ENCODE measurements at places on chromosomes 7 and 10.
A peak's percentile ranks its signal among the peaks of the same experiment; 100 is the strongest.

DNA sequence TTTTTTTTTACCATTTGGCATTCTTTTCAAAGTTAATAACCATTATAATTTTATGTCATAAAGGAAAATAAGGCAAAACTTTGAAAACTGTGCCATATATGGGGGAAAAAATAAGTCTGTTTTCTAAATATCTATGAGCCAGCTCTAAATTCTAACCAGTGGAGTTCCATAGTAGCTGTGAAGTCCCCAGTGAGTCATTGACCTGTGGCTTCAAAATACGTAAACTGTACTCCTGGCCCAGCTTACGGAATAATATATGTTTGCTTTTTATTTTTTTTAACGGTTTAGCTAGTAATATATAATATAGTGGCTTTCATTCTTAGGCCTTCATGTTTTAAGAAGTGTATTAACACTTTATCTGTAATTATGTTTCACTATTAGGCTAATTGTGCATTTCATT lies 20.5 kb downstream of the ZRANB1 start:
- peaks cover 14% of the 10 kb centered on the region for H3K36me3 ChIP-seq
- no peak for DNase-seq
- H3K4me1 ChIP-seq = peaks cover 20% of the 10 kb centered on the region
- H3K27me3 ChIP-seq = no peaks in the 10 kb centered on the region
- H3K4me3 ChIP-seq = no peak overlapping the region

DNA sequence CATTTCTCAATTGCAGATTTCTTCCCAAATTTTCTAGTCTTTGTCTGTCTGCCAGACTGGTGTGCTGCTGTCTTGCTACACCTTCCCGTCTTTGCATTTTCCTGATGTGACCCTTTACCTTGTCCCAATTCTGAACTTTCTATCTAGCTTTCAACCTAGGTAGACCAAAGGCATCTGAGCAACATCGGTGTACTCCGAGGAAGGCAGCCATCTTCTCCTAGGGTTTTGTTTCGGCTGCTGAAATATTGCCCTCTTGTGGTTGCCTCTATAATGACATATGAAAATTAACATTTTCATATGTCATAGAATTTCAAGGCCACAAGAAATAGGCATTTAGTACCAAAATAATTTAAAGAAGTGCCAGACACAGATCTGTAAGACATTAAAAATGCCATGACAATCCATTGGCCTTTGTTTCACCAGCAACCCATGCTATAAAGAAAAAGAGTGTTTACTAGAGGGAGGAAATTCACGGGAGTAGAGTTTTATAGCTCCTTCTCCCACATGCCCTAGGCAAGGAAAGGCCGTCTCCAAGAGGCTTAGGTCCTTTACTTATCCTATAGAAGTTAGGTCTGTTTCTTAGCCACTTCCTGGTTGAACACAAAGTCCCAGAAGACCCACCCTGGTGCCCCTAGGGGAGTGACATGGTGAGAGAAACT lies 23.4 kb downstream of the OR9A2 start:
- H3K4me1 ChIP-seq = peaks cover 8% of the 10 kb centered on the region
- DNase-seq = peak; percentile 21
- peak overlapping the region; percentile 84 for H3K27ac ChIP-seq
- no peaks in the 10 kb centered on the region for H3K36me3 ChIP-seq
- H3K27me3 ChIP-seq = no peaks in the 10 kb centered on the region
- peak overlapping the region; percentile 84 for H3K4me3 ChIP-seq

DNA sequence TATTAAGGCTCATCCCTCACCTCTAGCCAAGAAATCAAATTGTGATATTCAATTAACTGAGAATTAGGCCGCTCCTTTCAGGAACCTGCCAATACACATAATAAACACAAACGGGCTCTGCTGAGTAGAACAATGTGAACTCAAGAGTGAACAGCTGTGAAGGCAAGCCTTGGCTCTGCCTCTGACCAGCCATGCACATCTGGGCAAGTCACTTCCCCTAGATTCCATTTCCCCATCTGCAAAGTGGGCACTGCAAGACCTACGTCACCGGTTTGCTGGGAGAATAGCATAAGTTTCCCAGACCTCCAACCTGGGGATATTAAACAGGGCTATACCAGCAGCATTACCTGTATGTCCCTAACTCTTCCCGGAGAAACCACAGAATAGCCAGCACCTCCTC lies 355.2 kb downstream of the TNS3 start:
- no peaks in the 10 kb centered on the region for H3K36me3 ChIP-seq
- DNase-seq = no peak
- peaks cover 12% of the 10 kb centered on the region for H3K27me3 ChIP-seq
- no peak overlapping the region for H3K27ac ChIP-seq
- H3K4me3 ChIP-seq = no peak overlapping the region

- H3K27ac ChIP-seq = no peak overlapping the region
- H3K4me3 ChIP-seq = no peak overlapping the region
- H3K36me3 ChIP-seq = no peaks in the 10 kb centered on the region
- no peaks in the 10 kb centered on the region for H3K4me1 ChIP-seq
- no peaks in the 10 kb centered on the region for H3K27me3 ChIP-seq
- no peak for DNase-seq
Measured at GRCh38 chr7:135074096-135074495, 73.8 kb upstream of the TMEM140 start.

GRCh38 chr7:102992509-102992937 lies 79.7 kb downstream of the LRRC17 start:
- H3K4me1 ChIP-seq = peaks cover 5% of the 10 kb centered on the region
- no peak overlapping the region for H3K27ac ChIP-seq
- H3K4me3 ChIP-seq = no peak overlapping the region
- no peak for DNase-seq

- peaks cover 14% of the 10 kb centered on the region for H3K36me3 ChIP-seq
- H3K4me1 ChIP-seq = peaks cover 6% of the 10 kb centered on the region
- no peaks in the 10 kb centered on the region for H3K27me3 ChIP-seq
- DNase-seq = no peak
- no peak overlapping the region for H3K4me3 ChIP-seq
- H3K27ac ChIP-seq = peak overlapping the region; percentile 26
Measured at GRCh38 chr7:151608031-151608551, 88.4 kb upstream of the RHEB start.

- DNase-seq = no peak
- no peaks in the 10 kb centered on the region for H3K4me1 ChIP-seq
- no peak overlapping the region for H3K4me3 ChIP-seq
- no peaks in the 10 kb centered on the region for H3K36me3 ChIP-seq
Measured at GRCh38 chr7:39217783-39218182, 240.1 kb downstream of the POU6F2 start.

- no peaks in the 10 kb centered on the region for H3K36me3 ChIP-seq
- H3K27ac ChIP-seq = no peak overlapping the region
- no peak overlapping the region for H3K4me3 ChIP-seq
- no peaks in the 10 kb centered on the region for H3K4me1 ChIP-seq
- no peaks in the 10 kb centered on the region for H3K27me3 ChIP-seq
- DNase-seq = no peak
Measured at GRCh38 chr10:114208351-114208750, 29.2 kb downstream of the TDRD1 start.

- H3K27ac ChIP-seq = no peak overlapping the region
- no peaks in the 10 kb centered on the region for H3K36me3 ChIP-seq
- no peak overlapping the region for H3K4me3 ChIP-seq
Measured at GRCh38 chr7:13792208-13792607, 197.3 kb downstream of the ETV1 start.

GRCh38 chr10:84581976-84582375 lies 253.6 kb downstream of the CCSER2 start:
- H3K27ac ChIP-seq = no peak overlapping the region
- no peak for DNase-seq
- no peaks in the 10 kb centered on the region for H3K4me1 ChIP-seq
- no peak overlapping the region for H3K4me3 ChIP-seq
- H3K36me3 ChIP-seq = no peaks in the 10 kb centered on the region

DNA sequence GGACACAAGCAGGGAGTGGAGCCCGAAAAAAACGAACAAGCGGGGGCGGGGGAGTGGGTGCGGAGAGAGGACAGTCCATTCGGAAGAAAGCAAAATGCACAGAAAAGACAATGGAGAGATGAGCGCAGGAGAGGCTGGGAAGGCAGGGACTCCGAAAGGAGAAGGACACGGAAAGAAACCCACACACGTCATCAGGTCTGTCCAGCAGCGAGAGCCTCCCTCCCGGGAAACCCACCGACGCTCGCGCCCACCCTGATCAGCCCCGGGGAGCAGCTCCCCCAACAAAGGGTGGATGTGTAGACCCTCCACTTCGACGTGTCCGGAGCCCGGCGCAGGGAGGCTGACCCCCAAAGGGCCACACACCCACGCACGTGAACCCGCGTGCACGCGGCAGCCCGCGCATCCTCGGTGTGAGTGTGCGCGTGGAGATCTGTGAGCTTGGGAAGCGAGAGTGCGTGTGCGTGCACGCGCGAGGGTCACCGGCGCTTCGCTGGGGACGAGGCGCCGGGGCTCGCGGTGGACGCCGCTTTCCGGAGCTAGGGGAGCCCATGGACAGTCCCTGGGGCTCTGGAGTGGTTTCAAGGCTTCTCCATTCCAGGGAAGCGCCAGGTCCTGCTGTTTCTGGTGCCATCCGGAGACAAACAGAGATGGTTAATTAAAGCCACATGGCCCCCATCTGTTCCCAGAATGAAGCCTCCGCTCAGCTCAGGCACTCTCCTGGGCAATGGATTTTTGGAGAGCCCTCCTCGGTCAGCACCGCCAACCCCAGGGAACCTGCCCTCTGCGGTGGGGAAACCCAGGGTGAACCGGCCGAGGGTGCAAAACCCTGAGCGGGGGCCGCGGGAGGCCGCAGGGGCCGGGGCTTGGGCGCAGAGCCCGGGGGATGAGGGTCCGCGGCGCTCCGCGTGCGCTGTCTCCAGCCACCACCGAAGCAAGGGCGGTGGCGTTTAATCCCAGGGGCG lies 916 bp downstream of the LAMB1 start:
- no peaks in the 10 kb centered on the region for H3K36me3 ChIP-seq
- no peak for DNase-seq
- H3K4me1 ChIP-seq = peaks cover 14% of the 10 kb centered on the region
- peak overlapping the region; percentile 34 for H3K27ac ChIP-seq

- DNase-seq = no peak
- H3K27me3 ChIP-seq = no peaks in the 10 kb centered on the region
- H3K4me3 ChIP-seq = no peak overlapping the region
- H3K27ac ChIP-seq = no peak overlapping the region
- peaks cover 17% of the 10 kb centered on the region for H3K36me3 ChIP-seq
Measured at GRCh38 chr7:37269711-37270508, 178.8 kb downstream of the ELMO1 start.

- no peak overlapping the region for H3K27ac ChIP-seq
- DNase-seq = peak; percentile 9
- no peaks in the 10 kb centered on the region for H3K4me1 ChIP-seq
- H3K36me3 ChIP-seq = no peaks in the 10 kb centered on the region
- H3K4me3 ChIP-seq = no peak overlapping the region
Measured at GRCh38 chr10:97882142-97883091, 32.8 kb downstream of the GOLGA7B start.

DNA sequence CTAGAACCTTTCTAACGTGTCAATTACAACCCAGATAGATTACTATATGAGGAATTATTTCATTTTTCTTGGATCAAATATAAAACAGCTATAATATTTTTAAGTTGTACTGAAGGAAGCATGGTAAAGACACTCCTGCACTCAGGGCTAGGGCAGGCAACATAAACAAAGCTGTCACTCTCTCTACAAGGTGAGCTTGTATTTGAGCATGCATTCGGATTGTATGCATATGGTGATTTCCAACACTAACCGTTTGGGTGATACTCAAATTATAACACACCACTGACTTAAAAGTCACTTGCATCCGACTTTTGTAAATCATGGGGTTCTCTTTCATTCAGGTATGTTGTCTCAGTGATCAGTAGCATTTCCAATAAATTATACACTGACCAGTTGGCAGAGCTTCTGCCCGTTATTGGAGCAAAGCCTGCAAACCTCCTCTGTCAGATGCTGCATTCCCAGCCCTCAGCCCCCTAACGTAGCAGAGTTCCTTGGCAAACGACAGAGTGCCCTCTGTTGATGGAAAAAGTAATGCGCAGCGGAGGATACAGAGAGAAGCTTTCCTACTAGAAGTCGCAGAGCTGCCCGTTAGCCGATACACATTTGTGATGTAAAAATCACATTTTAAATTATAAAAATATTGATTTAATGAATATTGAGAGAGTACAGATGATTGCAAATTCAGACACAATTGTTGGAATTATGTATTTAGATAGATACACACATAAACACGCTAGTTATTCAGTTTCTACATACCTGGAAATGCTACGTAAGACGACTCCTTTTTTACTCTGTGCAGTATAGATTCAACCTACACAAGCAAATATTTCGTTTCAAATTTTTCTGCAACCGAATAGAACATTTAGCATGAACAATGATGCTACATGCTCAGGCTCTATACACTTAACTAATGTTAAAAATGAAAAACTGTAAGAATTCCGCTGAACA lies 173.9 kb upstream of the SP4 start:
- H3K27me3 ChIP-seq = peaks cover 29% of the 10 kb centered on the region
- H3K36me3 ChIP-seq = no peaks in the 10 kb centered on the region
- no peak overlapping the region for H3K27ac ChIP-seq
- DNase-seq = peak; percentile 4

DNA sequence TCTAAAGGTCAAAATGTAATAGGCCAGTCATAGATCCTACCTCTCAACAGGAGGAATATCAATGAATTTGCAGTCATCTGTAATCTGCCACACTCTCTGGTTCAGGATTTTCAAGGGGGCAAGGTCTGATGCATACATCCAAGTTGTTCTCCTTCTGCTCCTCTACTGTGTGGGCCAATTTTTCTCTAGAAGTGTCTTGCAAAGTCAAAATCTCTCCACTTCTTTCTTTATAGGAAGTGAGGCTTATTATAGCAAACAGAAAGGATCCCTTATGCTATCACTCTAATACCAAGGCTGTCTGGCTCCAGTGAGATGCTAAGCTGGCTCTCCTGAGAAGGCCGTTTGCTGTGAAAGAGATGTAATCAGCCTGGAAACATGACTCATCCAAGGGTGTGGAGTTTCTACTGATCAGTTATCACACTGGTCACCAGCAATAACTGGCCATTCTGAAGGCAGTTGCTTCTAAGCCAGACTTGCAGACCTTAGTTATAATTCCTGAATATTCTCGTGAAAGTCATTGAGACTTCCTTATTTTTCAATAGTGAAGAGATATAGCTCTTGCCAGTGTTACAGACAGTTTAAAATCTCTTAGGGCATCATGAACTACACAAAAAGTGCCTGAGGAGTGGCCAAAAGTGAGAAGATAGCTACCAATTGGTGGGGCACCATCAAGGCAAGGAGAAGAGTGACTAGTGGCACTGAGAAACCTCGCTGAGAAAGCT lies 43.2 kb upstream of the LRGUK start:
- no peak for DNase-seq
- H3K27me3 ChIP-seq = no peaks in the 10 kb centered on the region
- H3K27ac ChIP-seq = no peak overlapping the region
- peaks cover 9% of the 10 kb centered on the region for H3K36me3 ChIP-seq
- H3K4me1 ChIP-seq = peaks cover 7% of the 10 kb centered on the region
- H3K4me3 ChIP-seq = no peak overlapping the region

DNA sequence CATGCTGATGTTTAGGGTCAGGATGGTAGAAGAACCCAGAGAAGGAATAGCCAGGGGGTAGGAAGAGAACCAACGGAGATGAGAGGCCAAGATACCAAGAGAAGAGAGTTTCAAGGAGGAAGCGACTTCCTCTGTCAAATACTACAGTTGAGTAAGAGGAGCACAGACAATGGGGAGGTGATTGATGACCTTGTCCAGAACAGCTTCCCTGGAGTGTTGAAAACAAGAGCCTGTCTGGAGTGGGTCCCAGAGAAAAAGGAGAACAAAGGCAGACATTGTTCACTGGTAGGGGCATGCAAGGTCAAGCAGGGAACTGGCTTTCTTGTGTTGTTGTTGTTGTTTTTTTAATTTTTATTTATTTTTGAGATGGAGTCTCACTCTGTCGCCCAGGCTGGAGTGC lies 9.6 kb upstream of the TRIM56 start:
- no peaks in the 10 kb centered on the region for H3K36me3 ChIP-seq
- H3K4me1 ChIP-seq = peaks cover 6% of the 10 kb centered on the region
- no peak for DNase-seq
- H3K4me3 ChIP-seq = no peak overlapping the region
- peaks cover 19% of the 10 kb centered on the region for H3K27me3 ChIP-seq

Data from stimulated activated naive B cell treated with anti-CD40 and anti-IgM and Interleukin-4, amounts not matched to agents 10 μg/mL and 1 μg/mL and 100 μg/mL, for 72 hours (primary cell).